ENCODE measurements at places on chromosomes 5 and 9. TPM values are rescaled to one million over a fixed set of nuclear protein-coding genes. Genes with fewer than 3 reads are reported as not detected.

The IFNA4 gene
- not detected for total RNA-seq

The DHFR gene
- 107 TPM for total RNA-seq

The GRXCR2 gene
- not detected for total RNA-seq

DNA sequence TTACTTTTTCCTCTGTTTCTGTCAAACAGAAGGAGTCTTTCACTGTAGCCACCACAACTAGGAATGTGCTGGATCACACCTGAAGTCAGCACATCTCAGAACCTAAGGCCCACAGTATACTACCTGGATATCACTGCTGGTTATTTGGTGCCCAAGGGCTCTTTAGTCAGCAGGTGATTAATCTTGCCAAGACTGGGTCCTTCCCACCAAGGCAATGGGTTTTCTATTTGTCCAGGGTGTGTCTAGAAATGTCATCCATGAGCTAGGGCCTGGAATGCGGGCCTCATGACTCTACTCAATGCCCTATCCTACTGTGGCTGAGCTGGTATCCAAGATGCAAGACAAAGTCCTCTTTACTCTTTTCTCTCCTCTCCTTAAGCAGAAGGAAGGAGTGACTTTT lies 9.8 kb upstream of the PCDHAC1 start:
- H3K27me3 ChIP-seq: peaks cover 10% of the 10 kb centered on the region
- no peaks in the 10 kb centered on the region for H3K36me3 ChIP-seq
- H3K4me1 ChIP-seq: no peaks in the 10 kb centered on the region

The GGTA1 gene
- not detected for total RNA-seq
